K562 (cell line): ENCODE measurements at places on chromosomes 4 and X.

DNA sequence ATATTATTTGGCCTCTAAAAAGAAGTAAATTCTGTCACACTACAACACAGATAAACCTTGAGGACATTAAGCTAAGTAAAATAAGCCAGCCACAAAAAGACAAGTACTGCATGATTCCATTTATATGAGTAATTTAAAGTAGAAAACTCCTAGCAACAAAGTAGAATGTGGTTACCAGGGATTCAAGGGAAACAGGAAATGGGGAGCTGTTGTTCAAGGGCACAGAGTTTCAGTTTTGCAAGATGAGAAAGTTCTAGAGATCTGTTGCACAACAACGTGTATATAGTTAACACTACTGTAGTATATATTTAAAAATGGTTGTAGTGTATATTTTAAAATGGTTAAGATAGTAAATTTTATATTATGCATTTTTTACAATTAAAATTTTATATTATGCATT, 25.4 kb downstream of the SEC31A start:
- H3K27me3 ChIP-seq, result no peaks in the 10 kb centered on the region
- DNase-seq, result no peak
- no peaks in the 10 kb centered on the region for H3K4me1 ChIP-seq
- H3K36me3 ChIP-seq, result peaks cover 86% of the 10 kb centered on the region

DNA sequence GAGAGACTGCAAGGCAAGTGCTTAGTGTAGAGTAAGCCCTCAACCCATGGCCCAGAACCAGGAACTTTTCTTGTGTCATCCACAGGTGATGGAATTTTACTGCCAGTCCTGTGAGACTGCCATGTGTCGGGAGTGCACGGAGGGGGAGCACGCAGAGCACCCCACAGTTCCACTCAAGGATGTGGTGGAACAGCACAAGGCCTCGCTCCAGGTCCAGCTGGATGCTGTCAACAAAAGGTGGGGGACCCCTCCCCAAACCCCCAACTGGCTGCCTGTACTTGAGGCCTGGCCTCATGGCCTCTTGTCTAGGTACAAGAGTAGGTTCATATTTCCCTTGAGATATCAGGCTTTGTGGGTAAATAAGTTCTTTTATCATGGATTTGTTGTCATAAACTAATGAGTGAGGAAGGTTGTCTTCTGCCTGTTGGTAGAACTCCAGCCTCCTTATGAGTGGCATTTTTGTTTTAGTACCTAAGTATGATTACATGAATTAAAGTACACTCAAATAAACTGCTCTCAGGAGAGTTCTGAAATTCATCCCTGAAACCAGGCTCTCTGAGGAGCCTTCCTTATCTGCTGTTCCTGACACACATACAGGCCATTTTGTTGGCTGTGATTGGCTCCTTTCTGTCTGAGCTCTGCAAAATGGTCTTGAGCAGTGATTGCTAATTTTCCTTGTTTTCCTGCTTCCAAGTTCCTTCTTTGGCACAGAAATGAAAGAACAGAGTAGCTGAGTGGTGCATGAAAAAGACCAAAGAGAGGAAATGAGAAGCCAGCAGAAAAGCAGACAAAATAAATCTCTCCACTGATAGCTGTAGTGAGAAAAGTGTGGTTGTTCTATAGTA, 51.4 kb upstream of the MND1 start:
- peaks cover 9% of the 10 kb centered on the region for H3K4me1 ChIP-seq
- no peak for DNase-seq
- H3K27ac ChIP-seq, result no peak overlapping the region

DNA sequence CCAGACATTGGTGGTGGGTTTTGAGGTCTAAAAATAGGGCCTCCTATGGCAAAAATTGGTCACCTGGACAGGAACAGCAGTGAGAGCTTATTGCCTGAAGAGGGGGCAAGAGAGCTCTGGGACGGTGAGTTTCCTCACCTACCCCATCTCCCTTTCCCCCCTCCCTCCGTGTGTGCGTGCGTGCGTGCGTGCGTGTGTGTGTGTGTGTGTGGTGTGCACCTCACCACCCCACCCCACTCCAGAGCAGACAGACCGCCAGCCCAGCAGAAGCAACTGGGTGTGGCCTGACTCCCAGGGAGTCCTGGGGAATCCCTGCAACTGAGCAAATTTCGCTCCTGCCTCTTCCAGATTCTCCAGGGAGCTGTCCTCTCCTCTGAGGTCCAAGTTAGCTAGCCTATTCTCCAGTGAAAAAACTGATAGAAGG, 44.7 kb downstream of the PRPS1 start:
- no peak overlapping the region for H3K4me3 ChIP-seq
- no peaks in the 10 kb centered on the region for H3K36me3 ChIP-seq
- peak; percentile 80 for DNase-seq
- peaks cover 34% of the 10 kb centered on the region; the same call in 2 of the 3 replicates for H3K4me1 ChIP-seq
- H3K27ac ChIP-seq, result no peak overlapping the region

DNA sequence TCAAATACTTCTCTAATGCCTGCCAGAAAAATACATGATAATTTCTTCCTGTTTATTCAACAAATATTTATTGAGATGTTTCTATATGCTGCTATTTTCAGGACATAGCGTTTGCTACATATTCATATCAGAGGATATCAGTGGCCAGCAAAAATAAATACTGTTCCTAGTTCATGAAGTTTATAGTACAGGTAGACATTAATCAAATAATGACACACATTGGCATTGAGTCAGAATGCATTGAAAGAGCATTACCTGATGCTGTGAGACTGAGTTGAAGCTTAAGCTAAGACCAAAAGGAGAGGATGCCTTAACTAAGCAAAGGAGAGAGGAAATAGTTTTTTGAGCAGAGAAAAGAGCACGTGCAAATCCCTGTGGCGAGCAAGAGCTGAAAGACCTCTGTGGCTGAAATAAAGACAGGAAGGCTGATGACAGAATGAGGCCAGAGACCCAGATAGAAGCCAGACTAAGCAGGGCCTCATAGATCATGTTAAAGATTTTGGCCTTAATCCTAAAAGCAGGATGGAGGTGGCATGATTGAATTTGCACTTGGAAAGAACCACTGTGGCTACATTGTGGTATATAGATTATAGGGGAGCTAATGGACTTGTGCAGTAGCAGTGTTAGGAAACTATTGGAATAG, 36.2 kb downstream of the FAM241A start:
- no peak overlapping the region for H3K4me3 ChIP-seq
- H3K4me1 ChIP-seq, result no peaks in the 10 kb centered on the region
- no peak for DNase-seq
- H3K36me3 ChIP-seq, result peaks cover 4% of the 10 kb centered on the region; the same call in 1 of the 3 replicates
- H3K27me3 ChIP-seq, result no peaks in the 10 kb centered on the region

- DNase-seq, result no peak
- peaks cover 4% of the 10 kb centered on the region; the same call in 1 of the 3 replicates for H3K27me3 ChIP-seq
- no peak overlapping the region for H3K27ac ChIP-seq
These were observed 77.9 kb downstream of the JAKMIP1 start for GRCh38 chr4:6122496-6122895.

GRCh38 chr4:136909626-136910025, 622.7 kb downstream of the PCDH18 start:
- no peak overlapping the region for H3K27ac ChIP-seq
- no peaks in the 10 kb centered on the region for H3K36me3 ChIP-seq
- no peaks in the 10 kb centered on the region for H3K4me1 ChIP-seq
- H3K27me3 ChIP-seq, result no peaks in the 10 kb centered on the region
- no peak overlapping the region for H3K4me3 ChIP-seq
- DNase-seq, result no peak

- no peaks in the 10 kb centered on the region for H3K4me1 ChIP-seq
- no peaks in the 10 kb centered on the region for H3K27me3 ChIP-seq
- H3K4me3 ChIP-seq, result no peak overlapping the region
- H3K27ac ChIP-seq, result no peak overlapping the region
- H3K36me3 ChIP-seq, result no peaks in the 10 kb centered on the region
These were observed 200.3 kb upstream of the TENM3 start for GRCh38 chr4:182042945-182043344.

- no peaks in the 10 kb centered on the region for H3K27me3 ChIP-seq
- H3K4me1 ChIP-seq, result no peaks in the 10 kb centered on the region
- H3K4me3 ChIP-seq, result no peak overlapping the region
- H3K27ac ChIP-seq, result no peak overlapping the region
These were observed 1722.1 kb upstream of the PCDH10 start for GRCh38 chr4:131427000-131427399.

- no peak overlapping the region for H3K4me3 ChIP-seq
- H3K4me1 ChIP-seq, result no peaks in the 10 kb centered on the region
These were observed 317.2 kb downstream of the EPHA5 start for GRCh38 chr4:65353098-65353497.

DNA sequence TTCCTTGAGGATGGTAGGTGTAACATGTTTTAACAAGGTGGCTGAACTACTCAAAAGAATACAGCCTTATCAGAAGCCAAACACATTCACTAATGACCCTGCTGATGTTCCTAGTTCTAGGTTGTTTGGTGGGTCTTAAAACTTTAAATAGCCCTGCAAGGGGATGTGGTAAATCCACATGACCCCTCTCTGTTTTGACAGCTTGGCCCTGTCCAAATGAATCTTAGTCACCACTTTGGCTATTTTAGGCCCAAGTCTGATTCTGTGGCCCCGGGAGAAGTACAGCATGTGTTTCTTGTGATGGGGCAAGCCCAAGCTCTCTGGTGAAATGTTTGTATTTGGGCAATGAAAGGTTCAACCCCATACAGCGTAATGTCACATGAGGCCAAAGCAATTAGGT, 54.5 kb upstream of the GPR34 start:
- DNase-seq, result peak; percentile 4
- H3K27me3 ChIP-seq, result no peaks in the 10 kb centered on the region
- no peaks in the 10 kb centered on the region for H3K36me3 ChIP-seq
- no peak overlapping the region for H3K4me3 ChIP-seq
- 0 out of 3 replicates have a peak, but pooled peaks cover 2% of the 10 kb centered on the region for H3K4me1 ChIP-seq

- no peaks in the 10 kb centered on the region for H3K4me1 ChIP-seq
- H3K4me3 ChIP-seq, result no peak overlapping the region
- H3K36me3 ChIP-seq, result no peaks in the 10 kb centered on the region
- DNase-seq, result no peak
- H3K27ac ChIP-seq, result no peak overlapping the region
- H3K27me3 ChIP-seq, result no peaks in the 10 kb centered on the region
These were observed 92.1 kb upstream of the RPA4 start for GRCh38 chrX:96791559-96791958.

DNA sequence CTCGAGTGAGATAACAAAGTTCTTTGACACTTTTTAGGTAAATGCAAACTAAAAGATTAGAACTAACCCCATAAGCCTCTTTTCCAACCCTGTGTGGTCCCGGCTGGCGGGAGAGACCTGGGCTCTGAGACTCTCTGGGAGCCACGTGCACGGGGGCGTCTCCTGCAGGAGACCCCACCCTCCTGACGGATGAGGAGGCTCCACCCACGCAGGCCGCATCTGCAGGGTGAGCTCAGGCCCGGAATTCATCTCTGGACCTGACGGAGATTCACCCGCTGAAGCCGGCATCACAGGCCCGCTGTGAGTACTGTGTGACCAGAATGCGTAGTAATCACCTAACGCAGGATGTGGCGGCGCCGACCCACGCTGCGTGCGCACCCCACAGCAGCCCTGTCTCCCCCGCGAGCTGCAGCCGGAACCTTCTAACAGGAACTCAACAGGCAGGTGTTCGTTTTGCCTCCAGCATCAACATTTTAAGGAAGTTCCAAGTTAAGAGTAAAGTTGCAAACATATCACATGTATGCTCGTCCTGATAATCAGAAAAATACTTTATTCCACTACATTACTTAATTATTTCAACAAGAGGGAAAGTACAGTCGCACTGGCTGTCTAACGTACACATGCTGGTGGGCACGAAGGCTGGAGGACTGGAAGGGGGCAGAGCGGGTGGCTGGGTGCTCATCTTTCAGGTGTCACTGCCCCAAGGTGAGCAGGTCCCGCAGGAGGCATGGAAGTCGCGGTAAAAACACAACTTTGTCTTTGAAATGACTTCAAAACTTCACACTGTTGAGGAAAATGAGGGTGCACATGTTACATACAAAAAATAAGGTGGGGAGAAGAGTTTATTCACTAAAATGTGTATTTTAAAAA, 44.5 kb downstream of the FGFRL1 start:
- H3K4me3 ChIP-seq, result no peak overlapping the region
- no peaks in the 10 kb centered on the region for H3K36me3 ChIP-seq
- peaks cover 88% of the 10 kb centered on the region for H3K27me3 ChIP-seq
- no peak overlapping the region for H3K27ac ChIP-seq
- DNase-seq, result peak; percentile 87

DNA sequence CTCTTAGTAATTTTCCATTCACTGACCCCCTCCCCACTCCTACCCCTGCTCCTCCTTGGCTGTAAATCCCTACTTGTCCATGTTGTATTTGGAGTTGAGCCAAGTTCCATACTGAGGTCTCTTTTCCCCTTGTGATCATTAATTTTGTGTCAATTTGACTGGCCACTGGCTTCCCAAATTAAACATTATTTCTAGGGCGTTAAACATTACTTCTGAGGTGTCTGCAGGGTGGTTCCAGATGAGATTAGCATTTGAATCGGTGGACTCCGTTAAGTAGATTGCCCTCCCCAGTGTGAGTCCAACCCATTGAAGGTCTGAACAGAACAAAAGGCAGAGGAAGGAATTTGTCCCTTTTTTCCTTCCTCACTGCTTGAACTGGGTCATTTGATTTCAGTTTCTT, 25.7 kb downstream of the SLC39A8 start:
- H3K27me3 ChIP-seq, result no peaks in the 10 kb centered on the region
- H3K36me3 ChIP-seq, result no peaks in the 10 kb centered on the region
- no peaks in the 10 kb centered on the region for H3K4me1 ChIP-seq
- no peak for DNase-seq
- no peak overlapping the region for H3K27ac ChIP-seq

- H3K27ac ChIP-seq, result no peak overlapping the region
- no peaks in the 10 kb centered on the region for H3K27me3 ChIP-seq
- H3K36me3 ChIP-seq, result no peaks in the 10 kb centered on the region
- DNase-seq, result peak; percentile 22
These were observed 8.6 kb upstream of the ZXDA start for GRCh38 chrX:57918750-57919436.

DNA sequence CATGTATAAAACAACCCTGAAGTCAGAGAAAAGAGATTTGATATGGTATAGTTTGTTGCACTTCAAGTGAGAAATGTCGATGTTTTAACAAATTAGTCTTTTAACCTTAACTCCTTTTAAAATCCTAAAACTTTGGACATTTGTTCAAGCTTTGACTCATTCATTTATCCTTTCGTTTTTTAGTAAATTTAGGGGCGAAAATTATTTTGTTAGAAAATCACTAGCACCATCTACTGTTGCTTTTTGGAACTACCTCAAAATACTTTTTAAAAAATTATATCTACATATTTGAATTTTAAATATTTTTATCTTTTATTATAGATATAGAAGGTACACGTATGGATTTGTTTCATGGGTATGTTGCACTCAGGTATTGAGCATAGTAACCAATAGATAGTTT, 165.1 kb upstream of the POF1B start:
- H3K4me3 ChIP-seq, result no peak overlapping the region
- no peak overlapping the region for H3K27ac ChIP-seq
- no peaks in the 10 kb centered on the region for H3K36me3 ChIP-seq
- no peaks in the 10 kb centered on the region for H3K4me1 ChIP-seq
- no peaks in the 10 kb centered on the region for H3K27me3 ChIP-seq

DNA sequence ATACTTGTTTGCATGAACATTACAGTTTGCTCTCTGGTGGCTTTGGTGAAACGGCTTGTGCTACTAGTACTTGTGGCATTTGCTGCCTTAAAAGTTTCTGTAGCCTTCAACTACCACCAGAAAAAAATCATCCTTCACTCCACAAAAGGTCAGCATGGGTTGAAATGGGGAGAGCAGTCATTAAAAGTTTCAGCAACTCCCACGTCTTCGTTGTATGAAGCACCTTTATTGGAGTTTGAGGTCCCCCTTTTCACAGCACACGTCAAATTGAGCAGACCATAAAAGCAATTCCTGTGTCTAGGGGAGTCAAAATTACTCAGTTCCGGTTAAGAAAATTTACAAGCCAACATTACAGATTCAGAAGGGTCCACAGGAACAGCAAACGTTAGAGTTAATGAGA, 23.0 kb upstream of the CCNA2 start:
- H3K4me3 ChIP-seq, result no peak overlapping the region
- H3K27ac ChIP-seq, result no peak overlapping the region
- peaks cover 7% of the 10 kb centered on the region; the same call in 2 of the 3 replicates for H3K36me3 ChIP-seq
- no peak for DNase-seq
- H3K27me3 ChIP-seq, result no peaks in the 10 kb centered on the region
